Breast epithelium (tissue), 4 donors: ENCODE measurements at places on chromosomes 6 and 20.

DNA sequence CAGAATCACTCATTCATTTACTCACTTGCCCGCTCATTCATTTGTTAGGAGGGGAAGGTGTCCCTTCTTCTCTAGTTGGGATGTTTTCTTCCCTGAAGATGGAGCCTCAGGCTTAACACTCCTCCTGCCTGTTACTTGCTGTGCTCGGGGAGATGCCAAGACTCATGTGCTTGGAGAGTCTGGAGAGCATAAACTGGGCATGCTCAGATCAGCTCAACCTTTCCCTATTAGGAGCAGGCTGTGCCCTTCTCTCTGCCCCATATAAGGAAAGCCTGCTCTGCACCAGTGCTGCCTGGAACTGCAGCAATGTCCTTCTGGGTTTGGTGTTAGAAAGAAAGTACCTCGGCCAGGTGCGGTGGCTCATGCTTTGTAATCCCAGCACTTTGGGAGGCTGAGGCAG is 18.0 kb upstream of the UBE2V1 start:
- DNase-seq: no peak

GRCh38 chr6:36688739-36689075 is 8.9 kb upstream of the RAB44 start:
- no peak for DNase-seq

GRCh38 chr6:14542670-14543366 is 425.2 kb downstream of the CD83 start:
- DNase-seq: no peak

DNA sequence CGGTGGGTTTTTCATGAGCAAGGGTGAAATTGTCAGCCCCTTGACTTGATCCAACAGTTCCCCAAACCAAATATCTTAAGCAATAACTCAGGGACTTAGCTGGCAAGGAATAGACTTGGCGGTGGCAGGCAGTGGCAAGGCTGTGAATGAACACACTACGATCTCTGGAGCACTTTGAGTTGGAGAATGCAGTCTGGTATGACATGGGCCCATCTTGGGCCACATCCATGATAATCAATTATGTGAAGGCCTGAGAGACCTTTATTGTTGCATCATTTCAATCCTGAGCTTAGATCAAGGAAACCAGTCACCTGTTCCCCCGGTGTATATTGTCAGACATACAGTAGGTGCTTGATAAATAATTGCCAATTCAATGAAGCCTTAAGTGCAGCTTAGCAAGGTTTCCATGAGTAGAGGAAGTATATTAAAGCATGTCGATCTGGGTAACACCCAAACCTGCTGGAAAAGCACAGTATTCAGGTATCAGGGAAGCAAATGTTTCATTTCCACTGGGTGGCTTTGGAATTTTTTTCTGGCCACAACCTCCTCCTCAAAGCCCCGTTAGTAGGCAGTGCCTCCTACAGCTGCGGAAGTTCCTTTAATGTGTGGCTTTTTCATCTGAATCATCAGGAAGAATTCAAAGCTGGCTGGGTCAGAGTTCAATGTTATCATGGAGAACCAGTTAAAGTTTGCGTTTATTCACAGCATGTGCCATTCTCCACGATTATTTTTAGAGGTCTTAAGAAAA is 10.2 kb downstream of the CASS4 start:
- no peak for DNase-seq

DNA sequence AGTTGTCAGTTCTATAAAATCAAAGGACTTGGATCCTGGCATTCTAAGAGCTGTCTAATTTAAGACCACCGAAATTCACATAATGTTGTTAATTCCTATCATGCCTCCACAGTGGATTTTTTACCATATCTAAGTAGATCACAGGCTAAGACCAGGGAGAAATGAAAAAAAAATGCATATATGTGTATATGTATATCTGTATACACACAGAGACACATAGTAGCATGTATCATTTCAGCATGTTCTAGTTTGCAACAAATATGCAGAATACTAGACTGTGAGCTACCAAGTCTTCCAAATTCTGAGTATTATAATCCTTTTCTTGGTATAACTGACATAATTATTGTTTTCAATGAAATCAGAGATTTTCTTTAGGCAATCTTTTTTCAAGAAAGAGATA is 267.6 kb upstream of the TSHZ2 start:
- DNase-seq: no peak

DNA sequence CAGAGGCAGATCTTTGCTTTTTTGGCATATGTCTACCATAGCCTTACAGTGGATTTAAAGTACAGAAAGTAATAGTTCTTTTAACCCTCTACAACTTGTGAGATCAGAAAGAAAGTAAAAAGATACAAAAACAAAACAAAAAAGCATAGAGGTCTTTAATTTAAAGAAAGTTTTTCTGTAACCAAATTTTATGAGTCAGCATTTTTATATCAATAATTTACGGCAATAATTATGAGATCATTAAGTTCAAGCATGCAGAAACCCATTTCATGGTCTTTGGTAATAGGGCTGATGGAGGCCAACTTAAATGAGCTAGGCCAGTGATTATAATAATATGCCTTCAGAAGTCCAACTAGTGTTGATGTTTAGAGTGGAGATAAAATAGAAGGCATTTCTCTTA is 145.9 kb downstream of the AIG1 start:
- DNase-seq: no peak

- DNase-seq: no peak
Measured at GRCh38 chr20:51930775-51931174, 128.5 kb upstream of the SALL4 start.

DNA sequence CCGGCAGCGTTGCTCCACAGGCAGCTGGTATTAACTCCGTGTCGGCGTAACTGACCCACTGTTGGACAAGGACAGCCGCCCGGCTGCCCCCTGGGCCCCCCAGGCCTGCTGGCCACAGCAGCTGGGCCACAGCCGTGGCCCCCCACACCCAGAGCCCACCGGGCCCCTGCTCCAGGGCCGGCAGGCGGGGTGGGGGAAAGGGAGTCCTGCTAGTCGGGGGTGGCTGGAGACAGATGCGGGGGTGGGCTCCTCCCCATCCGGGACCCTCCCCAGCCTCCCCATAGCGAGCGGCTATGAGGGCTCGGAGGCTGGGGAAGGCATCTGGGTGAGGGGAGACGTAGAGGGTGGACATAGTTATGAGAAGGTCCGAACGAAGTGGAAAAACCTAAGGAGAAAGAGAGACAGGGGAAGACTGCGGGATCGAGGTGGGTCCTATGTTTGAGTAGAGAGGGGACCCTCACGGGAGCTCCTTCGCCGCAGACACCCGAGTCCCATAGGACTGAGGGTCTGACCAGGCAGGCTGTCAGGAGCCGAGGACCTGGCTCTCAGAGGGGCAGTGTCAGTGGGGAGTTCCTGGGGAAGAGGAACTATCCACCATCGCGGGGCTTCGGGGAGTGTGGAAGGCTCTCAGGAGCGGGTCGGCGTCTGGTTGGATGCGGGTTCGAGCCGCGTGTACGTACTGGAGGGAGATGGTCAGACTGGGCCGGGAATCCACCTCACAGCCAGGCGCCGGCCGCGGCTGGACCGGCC is 511 bp downstream of the VARS1 start:
- DNase-seq: no peak

DNA sequence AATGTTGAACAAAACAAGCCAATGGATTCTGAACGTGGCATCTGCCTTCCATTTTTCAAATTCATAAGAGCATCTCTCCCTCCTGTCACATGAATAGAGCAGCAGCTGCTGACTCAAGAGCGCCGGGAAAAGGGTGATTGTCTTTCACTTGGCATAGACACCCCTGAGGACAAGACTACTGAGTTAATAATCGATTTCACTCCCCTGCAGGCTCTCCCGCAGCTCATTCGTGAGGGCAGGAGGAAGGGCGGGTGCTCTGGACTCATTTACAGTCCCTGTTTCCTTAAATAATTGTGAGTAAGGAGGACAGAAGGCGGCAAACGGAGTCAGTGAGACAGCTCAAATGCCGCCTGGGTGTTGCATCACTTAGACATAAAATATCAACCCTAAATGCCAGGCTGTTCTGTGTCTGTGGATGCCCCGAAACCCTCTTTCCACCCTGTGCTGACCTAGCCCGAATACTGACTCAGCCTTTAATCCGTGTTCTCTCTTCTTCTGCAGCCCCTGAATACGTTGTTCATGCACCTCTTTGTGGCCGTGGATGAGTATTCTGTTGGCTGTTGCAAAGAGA is 21.6 kb downstream of the CFAP61 start:
- DNase-seq: no peak

GRCh38 chr20:53183181-53183580 is 211.0 kb downstream of the TSHZ2 start:
- DNase-seq: no peak

- no peak for DNase-seq
Measured at GRCh38 chr6:46262928-46263706, 92.3 kb upstream of the ENPP5 start.

DNA sequence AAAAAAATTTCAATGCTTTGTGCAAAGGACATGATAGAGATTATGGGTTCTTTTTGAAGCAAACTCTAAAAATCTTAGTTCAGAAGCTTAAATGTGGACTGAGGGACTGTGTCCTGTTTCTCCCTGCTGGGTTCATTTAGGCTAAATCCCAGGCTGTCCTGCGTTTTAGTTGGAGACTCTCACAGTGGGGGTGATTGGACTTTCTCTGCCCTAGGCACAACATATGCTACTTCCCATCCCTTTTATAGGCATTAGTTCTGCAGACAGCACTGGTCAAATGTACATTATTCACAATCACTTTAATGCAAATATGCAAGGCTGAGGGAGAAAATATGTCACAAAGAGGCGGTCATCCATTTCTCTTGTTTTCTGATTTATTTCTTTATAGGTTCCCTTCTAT is 71.3 kb downstream of the TFAP2B start:
- DNase-seq: no peak

DNA sequence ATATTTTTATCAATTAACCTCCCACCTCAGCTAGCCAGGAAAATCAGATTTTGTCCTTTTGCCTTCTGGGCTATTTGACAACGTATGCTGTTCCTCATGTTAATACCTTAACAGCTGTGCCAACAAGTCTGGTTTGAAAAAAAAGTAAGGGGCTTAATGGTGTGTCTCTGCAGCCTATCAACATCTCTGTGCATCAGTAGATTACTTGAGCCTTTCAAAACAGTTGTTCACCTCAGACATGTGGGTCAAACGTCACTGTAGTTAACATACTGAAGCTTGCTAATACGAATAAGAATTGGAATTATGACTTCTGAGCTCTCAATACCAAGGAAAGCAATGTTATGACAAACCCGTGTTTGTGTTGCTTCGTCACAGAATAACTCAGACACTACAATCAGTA is 23.0 kb downstream of the CEP57L1 start:
- no peak for DNase-seq

- DNase-seq: no peak
Measured at GRCh38 chr20:19562426-19562825, 195.6 kb upstream of the RIN2 start.
